AG08395 (cell line): ENCODE measurements at places on chromosomes 7 and 10.
A peak's percentile ranks its signal among the peaks of the same experiment; 100 is the strongest.

- peak; percentile 27 for DNase-seq
Observed at GRCh38 chr7:54921116-54921515, 97.7 kb upstream of the EGFR start.

DNA sequence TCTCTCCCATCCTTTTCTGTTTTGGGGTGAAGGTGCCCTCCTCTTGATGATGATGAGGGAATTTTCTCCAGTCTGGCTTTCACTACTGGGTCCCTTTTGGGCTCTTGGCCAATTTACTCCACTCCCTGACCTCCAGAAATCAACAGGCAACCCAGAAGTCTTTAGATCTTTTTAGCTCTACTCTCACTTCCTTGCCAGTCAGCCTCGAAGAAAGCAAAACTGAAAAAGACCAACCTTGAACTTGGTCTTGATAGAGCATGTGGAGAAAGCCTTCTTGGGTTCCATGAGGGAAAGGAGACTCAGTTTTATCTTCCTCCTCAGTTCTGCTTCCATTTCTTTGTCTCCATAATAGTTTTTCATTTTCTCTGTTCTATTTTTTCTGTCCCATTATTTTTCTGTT lies 91.4 kb upstream of the NPVF start:
- no peak for DNase-seq

GRCh38 chr7:26318921-26319320 lies 27.3 kb downstream of the SNX10 start:
- no peak for DNase-seq

DNA sequence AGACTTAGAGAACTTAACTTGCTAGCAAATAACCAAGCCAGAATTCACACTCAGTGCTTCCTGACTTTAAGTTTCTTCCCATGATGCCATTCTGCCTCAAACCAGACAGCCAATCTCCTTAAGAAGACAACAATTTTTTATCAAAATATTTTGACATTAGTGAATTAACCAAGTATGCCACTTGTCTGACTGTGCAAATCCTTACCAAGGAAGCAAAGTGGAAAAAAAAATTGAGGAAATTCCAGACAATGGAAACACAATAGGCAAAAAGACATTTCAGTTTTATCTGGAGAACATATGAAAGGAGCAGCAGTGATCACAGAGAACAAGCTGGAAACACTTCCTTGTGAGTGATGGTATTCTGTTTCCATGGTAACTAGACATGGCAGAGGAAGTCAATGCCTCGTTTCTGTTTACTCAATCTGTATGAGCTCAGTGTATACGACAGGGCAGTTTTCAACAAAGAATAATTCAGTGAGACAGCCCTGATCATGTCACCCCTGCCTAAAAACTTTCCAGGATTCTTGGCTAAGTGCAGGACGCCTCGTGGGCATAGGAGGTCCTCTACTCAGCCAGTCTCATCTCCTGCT lies 114.2 kb downstream of the DYNC1I1 start:
- DNase-seq = no peak
